ENCODE measurements at places on chromosomes 2 and 18.

- peak; percentile 18 for DNase-seq
These were observed 4.9 kb upstream of the TMEM200C start for GRCh38 chr18:5900262-5900661.

DNA sequence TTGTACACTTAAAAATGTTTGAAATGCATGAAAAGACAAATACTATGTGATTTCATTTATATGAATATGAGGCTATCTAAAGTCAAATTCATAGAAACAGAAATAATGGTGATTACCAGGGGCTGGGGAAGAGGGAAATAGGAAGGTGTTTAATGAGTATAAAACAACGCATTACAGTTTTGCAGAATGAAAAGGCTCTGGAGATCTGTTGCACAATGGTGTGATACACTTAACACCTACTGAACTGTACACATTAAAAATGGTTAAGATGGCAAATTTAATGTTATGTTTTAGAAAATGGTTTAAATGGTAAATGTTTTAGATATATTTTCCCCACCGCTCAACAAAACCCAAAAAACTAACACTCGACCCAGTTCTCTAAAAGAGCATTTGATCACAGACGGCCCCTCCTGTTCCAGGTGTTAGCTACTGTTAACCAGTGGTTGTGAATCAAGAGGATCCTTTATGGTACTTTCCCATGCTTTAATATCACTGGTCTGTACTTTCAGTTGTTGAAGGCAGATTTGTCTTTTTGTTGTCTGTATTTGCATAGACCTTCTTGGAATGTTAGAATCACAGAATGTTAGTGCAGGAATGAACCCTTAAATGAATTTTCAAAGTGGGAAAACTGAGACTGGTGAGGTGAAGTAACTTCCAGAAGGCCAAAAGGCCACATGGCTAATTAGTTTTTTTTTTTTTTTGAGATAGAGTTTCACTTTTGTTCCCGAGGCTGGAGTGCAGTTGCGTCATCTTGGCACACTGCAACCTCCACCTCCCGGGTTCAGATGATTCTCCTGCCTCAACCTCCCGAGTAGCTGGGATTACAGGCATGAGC is 10.2 kb downstream of the RAB10 start:
- DNase-seq: no peak

DNA sequence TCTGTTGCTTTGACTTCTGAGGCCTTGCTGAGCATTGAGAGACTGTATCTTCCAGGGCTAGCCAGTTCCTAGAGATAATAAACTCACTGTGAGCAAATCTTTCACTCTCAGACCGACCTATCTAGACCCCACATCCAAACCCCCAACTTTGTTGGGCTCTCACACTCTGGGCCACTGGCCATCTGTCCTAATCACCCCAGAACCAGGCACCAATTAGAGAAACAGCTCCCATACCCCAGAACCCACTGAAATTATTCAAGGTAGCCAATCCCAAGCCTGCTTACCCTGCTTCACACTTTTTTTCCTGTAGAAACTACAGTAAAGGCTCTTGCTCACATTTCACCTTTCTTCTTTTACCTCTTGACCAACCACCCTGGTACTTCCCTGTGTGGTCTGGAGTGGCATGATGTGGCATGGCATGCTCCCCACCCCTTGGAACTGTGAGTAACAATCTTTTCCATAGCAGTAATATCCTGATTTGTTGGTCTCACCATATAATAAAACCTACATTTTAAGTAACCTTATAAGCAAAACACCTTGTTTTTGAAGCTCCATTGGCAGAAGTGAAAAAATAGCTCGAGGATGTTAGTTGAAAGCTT is 55.2 kb downstream of the ANKRD12 start:
- no peak for DNase-seq

GRCh38 chr2:39737661-39738060 is 41.4 kb downstream of the THUMPD2 start:
- DNase-seq: no peak

DNA sequence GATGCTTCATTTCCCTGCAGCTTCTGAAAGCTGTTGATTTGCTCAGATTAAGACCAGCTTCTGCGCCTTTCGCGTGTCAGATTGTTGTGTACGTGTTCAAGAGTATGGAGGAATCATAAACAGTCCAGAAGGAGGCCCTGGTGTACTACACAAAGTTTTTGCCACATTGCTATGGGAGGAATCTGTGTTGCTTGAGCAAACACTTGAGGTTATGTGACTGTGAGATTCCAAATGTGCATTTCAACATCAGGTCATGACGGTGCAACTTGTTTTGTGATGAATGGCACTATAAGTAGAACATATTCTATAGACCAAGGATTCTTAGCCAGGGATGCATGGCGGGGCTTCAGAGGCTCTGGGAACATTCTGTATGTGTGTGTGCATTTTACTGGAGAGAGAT is 35.0 kb downstream of the SRSF7 start:
- no peak for DNase-seq

GRCh38 chr2:6933911-6934310 is 16.7 kb downstream of the RNF144A start:
- DNase-seq: no peak

DNA sequence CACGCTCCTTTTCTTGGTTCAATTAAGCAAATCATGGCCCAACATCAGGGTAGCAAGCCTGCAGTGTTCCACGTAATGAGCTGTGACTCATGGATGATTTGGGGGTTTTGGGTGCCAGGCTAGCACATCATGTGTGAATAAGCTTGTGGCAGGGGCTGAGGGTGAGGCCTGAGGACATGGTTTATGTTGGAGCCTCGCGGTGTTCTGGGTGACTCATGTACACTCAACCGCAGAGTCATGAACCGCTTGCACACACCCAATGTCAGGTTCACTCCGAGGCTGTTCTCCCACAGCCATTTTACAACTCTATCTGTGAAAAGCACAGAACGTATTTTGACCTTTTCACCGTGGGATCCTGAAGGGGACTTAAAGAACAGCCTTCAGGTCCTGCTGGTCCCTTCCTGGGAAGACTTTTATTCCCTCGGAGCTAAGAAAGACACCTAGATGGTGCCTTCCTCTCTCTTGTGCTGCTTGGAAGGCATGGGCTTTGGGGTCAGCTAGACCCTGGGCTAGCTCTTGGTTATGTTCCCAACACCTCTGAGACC is 139.9 kb upstream of the ZEB2 start:
- peak; percentile 98 for DNase-seq

GRCh38 chr2:41872646-41873045 is 175.2 kb upstream of the PKDCC start:
- DNase-seq: no peak

GRCh38 chr2:46198966-46199365 is 98.2 kb upstream of the EPAS1 start:
- DNase-seq: no peak

DNA sequence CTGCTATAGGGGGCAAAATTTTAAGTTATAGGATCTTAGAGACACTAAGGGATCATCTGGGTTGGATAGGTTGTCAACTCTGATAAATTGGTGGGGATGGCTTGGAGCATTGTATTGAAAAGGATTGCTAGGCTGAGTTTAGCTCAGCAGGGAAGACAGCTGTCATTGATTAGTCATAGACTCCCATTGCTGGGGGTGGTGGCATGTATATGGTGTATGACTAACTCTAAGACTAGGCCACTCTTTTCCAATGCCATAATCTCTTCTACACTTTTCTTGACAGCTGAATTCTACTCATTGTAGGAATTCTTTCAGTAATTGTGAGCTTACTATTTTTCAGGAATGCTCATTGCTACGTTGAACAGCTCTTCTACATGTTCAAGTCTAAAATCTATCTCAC is 81.3 kb upstream of the PELI1 start:
- no peak for DNase-seq

DNA sequence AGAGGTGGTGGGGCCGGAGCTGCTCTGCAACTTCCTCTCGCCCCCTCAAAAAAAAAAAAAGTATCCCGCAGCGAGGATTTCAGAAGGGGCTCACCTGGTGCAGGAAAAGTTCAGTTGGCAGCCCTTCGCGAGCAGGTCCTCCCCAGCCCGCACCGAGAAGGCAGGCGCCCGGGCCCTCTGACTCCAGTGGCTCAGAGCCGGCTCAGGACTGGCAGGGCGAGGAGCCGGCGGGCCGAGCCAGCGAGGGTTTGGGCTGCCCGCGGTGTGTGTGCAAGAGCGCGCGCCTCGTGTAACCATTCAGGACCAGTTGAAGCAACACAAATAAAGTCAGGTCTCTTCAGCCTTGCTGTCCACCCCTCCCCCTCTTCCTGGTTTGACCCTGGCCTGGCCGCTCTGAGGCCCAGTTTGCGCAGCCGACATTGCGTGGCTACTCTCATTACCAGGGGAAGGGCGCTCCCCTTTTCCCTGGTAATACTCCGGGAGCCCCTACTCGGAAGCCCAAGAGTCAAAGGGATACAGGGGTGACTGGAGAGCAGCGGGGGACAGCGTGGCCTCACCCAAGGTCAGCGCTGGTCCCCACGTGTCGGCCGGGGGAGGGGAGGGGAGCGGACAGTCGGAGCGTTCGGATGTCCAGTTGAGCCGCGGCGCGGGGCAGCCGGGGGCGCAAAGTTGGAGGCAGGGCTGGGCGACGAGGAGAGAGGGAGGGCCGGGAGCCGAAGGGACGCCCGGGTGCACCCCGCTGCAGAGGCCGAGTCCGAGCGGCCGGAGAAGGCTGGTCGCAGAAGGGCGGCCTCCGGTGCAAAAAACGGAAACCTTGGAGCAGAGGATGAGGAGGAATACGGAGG is 12.3 kb downstream of the EN1 start:
- DNase-seq: no peak

DNA sequence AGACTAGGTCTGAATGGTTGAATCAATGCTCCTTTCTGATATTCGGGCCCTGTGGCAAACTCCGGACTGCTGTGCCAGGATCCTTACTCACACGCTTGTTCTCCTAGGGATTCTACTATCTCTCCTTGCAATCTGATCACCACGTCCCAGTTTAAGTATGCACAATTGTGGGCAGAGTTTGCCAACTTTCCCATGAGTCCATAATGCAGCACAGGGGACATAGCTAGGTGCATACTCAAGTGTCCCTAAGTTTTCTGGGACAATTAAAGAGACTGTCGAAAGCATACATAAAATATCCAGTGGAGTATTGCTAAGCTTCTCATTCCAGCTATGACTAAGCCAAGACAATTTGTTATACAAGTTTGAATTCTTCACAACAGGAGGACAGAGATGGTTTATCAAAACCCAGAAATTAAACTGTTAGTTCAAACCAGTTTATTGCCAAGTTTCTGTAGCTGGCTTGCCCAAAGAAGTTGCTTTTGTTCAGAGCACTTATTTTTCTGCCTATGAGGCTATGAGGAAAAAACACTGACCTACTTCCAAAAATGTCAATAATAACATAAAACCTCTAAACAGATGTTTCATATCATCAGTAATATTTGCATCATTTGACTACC is 136.1 kb downstream of the EXOC6B start:
- DNase-seq: no peak

GRCh38 chr2:127080938-127081755 is 25.8 kb downstream of the BIN1 start:
- DNase-seq: no peak

DNA sequence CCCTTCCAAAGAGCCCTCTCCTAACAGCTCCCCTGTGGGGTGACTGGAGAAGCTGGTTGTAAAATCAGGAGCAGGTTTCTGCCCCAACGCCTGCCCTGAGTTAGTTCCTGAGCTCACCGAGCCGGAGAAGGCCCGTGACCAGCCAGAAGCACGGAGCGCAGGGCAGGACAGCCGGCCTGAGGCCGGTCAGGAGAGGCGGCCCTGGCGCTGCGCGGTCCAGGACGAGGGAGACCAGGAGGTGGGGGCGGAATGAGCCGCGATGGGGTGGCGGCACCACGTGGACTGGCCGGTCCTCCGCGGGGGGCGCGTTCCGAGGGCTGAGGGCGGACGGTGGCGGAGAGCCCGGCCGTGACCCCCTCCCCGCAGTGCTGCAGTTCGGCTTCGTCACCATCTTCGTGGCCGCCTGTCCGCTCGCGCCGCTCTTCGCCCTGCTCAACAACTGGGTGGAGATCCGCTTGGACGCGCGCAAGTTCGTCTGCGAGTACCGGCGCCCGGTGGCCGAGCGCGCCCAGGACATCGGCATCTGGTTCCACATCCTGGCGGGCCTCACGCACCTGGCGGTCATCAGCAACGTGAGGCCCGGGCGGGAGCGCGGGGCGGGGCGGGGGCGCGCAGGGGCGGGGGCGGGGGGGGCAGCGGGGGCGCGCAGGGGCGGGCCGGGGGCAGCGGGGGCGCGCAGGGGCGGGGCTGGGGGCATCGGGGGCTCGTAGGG is 29.0 kb downstream of the ANO7 start:
- DNase-seq: no peak

- peak; percentile 30 for DNase-seq
These were observed 103.6 kb upstream of the AGAP1 start for GRCh38 chr2:235390108-235390815.

DNA sequence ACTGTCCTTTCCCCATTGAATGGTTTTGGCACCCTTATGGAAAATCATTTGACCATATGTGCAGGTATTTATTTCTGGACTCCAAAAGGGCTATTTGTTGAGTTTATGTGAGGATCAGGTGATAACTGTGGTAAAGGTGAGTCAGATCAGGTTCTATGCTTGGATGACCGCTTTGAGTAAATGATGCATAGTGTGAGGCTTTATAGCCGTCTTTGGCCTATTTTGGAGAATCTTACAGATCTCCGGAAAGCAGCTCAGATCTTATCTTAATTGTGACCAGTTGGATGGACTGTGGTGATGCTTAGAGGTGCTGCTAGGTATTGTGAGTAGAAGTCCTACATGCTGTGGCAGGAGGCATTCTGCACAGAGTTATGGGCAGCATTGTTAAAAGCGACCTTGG is 126.2 kb downstream of the METTL8 start:
- no peak for DNase-seq

GRCh38 chr18:32529722-32530420 is 59.2 kb upstream of the GAREM1 start:
- DNase-seq: peak; percentile 65

GRCh38 chr2:29113891-29114321 is 1.3 kb upstream of the CLIP4 start:
- DNase-seq: peak; percentile 86

GRCh38 chr2:237474442-237474911 is 12.6 kb upstream of the MLPH start:
- DNase-seq: no peak

- DNase-seq: no peak
These were observed 73.4 kb downstream of the PLEKHM3 start for GRCh38 chr2:207951734-207952470.

DNA sequence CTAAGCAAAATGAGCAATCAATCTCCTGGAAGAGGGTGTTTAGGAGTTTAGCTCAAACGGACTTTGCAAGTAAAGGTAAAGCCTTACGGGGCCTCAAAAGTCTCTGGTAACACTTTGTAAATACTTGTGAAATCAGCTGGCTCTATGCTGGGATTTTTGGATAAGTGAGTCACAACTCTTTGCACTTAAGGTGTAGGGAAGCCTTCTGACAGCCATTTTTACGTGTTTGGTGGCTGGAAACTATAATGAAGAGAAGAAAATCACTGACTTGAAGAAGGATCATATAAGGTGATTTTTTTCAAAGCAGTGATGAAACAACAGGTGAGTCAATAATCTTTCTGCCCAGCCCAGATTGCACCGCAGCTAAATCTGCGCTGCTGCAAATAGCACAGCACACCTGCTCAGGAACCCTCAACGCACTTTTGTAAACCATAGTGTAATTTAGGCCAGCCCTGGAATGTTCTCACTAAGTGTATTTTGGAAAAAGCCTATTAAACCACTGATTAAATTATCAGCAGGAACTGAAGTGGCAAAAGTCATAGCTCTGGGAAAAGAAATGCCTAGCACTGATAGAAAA is 218.8 kb downstream of the AGPS start:
- DNase-seq: no peak

All from foreskin keratinocyte (primary cell).